ENCODE measurements at places on chromosomes 5 and 9.
A peak's percentile ranks its signal among the peaks of the same experiment; 100 is the strongest.

DNA sequence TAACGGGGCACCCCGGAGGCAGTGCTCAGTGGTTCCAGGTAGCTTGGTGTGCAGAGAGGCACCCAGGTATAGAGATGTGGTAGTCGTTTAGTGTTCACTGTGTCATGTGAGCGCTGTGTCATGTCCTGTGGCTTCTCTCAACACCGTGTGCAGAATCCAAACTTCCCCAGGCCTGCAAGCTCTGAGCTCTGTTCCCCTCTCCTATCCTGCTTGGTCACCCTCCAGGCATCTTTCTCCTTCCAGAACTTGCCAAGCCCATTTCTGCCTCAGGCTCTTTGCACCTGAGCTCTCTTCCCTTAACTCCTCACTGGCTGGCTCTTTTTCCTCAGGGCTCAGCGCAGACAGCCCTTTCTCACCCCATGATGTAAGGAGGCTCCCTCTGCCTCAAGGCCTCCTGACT lies 64.8 kb downstream of the CARTPT start:
- no peak for DNase-seq

DNA sequence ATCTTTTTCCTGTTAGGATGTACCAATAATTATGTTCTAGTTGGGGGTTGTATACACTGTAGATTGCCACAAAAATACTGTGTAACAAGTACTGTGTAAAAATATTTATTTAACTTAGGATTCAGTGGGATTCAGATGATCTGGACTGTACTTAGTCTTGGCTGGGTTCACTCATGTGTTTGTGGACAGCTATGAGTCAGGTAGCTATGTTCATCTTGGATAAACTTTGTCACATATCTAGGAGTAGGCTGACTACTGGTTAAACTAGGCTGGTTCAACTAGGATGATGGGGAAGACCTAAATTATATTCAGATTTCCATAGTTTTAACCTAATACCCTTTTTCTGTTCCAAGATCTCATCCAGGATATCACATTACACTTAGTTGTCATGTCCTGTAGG lies 32.1 kb upstream of the TNFSF15 start:
- DNase-seq = no peak

DNA sequence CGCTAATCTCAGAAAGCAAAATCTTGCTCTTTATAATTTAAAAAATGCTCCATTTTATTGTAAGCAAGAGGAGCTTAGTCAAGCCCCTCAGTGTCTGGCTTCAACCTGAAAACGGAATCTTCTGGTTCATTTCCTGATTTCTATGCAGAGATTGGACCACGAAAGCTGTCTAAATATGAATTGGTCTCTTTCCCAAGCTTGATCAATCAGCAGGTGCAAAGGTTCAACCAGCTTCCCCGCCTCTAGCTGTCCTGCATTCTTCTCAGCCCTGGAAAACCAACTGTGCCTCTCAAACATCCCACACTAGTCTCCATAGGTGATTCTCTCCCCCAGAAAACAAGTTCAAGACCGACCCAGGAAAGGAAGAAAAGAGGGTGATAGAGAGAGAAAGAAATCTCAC lies 34.5 kb downstream of the FNBP1 start:
- no peak for DNase-seq

DNA sequence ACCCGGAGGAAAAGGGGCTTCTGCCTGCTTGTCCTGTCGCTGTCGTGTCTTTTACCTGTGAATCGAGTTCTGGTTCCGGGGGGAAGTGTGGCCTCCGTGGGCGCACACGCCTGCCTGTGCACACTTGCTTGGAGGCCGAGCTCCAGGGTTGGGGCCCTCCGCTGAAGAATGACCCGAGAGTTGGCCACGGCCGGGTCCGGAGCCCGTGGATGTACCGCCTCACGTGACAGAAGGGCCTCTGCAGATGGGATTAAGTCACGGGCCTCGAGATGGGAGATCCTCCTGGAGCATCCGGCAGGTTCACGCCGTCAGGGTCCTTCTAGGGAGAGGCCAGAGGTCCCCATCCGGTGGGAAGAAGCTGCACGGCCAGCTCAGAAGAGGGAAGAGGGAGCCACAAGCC lies 81.0 kb downstream of the KCNT1 start:
- no peak for DNase-seq

DNA sequence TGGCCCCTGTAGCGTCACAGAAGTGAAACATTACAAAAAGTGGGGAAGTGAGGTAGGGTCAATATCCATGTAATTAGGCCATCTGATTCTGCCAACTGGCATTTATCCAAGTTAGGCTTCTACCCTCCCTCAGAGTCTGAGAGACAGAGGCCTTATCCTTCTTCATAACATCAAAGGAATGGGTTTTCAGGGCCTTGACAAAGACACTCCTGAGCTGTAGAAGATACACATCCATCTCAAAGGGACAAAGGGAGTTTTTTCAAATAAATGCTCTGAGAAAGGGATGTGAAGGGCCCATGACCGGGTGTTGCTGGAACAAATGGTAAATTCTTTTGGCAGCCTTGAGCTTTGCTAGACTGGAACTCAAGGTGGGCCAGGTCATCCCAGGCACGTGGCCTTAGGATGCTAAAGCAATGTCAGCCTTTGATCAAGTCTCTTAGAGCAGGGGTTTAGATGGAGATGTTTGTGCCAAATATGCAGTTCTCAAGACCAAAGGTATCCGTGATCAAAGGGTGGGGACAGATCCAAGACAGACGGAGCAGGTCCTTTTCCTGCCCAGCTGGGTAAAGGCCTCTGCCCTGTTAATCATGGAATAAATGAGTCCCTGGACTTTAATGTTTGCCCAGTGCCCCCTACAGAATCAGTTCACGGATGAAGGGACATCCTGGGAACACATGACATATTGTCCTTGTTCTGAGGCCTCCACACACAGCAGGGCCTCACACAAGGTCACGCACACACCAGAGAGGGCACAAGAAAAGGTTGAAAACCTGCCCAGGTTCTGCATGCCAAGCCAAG lies 10.0 kb upstream of the FAM169A start:
- DNase-seq = no peak

DNA sequence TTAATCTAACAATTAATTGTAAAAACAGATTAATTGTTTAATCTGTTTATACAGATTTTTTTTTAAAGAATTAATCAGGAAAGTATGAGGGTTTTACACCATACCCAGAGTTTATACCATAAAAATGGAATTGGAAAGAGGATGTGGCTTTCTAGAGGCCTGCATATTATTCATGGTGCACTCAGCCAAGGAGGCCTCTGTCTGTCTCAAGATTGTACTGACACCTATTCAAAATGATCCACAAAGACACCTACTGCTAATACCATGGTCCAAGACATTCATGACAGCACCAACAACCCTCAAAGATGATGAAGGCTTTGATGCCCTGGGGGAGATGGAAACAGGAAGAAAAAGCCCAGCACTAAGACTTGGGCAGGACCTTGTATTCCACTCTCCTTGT lies 58.1 kb upstream of the MAST4 start:
- no peak for DNase-seq

- no peak for DNase-seq
Measured at GRCh38 chr9:115717298-115717697, 436.3 kb upstream of the PAPPA start.

GRCh38 chr9:27601396-27601795 lies 28.1 kb upstream of the C9orf72 start:
- no peak for DNase-seq

DNA sequence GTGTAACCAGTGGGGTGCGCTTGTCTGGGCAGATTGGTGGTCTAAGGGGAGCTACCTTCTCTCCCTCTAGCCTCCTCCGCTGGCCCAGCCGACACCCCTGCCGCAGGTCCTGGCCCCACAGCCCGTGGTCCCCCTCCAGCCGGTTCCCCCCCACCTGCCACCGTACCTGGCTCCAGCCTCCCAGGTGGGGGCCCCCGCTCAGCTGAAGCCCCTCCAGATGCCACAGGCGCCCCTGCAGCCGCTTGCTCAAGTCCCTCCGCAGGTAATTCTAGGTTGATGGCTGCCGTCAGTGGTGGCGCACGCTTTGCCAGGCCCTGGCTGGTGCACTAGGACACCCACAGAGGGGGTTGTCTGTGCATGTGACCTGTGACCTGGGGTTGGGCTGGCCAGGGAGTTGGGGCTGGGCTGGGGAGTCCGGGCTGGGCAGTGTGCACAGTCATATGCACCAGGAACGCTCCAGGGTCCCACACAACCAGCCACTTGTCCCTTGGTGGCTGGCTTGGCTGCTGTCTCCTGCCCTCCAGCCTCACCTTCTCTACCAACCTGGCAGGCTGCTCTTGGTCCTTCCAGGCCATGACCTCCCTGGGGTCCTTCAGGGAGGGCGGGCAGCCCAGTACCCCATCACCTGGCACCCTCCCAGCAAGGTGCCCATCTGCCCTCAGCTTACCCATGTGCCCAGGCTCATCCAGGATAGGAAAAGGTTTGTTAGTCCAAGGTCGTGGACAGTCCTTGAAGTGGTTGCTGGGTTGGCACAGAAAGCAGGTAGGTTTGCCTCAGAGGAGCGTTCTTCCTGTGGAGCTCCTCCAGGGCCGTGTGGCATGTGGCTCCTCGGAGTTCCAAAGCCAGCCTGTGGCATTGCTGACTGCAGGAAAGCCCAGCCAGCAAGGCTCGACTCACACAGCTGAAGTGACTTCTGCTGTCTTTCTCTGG lies 73.2 kb downstream of the WNK2 start:
- peak; percentile 27 for DNase-seq

DNA sequence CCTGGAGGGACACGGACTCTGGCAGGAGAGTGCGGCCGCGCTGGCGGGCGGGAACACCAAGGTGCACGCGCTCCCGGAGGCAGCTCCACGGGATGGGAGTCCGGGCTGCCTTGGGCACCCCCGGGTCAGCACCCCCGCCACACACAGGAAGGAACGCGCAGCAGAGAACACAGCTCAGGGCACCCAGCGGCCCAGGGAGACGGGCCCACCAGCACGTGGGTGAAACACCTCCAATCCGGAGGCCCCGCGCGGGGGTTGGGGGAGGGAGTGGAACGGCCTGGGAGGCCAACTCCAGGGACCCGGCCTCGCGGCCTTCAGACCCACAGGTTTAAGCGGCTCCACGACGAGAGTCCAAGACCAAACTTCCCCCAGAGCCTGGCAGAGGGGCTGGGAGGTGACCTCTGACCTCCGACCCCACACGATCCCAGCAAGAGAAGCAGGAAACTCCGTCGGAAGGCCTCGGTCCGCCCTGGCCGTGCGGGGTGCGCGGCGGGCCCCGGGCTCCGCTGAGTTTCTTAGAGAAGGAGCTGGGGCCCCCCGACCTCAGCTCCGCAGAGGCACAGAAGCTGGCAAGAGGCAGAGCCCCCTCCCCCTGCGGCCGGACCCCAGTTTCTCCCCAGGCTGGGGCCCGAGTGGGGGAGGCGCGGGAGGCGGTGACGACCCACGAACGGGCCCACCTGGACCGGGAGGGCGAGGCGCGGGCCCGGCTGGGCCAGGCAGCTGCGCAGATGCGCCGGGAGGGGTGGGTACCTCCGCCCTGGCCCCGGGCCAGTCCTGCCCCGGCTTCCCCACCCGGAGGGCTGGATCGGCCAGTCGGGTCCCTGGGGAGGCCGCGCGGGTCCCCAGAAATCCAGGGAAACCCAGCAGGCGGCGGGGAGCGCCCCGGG lies 851 bp downstream of the NACC2 start:
- DNase-seq = peak; percentile 62

DNA sequence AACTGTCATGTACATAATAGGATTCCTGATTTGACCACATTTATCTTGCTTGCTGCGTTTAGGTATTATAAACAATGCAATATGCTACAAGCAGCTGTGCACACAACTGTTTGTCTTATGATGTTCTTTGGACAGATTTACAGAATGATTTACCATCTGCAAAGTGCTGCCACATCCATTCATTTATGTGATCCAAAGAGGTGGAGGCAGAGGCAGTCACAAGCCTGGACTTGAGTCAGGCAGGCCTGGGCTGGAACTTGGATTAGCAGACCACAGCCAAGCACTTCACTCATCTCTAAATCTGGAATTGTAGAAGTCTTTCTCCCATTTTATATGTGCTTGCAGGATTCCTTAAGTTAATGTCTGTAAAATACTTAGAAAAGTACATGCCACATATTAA lies 149.0 kb downstream of the INSYN2B start:
- DNase-seq = no peak

DNA sequence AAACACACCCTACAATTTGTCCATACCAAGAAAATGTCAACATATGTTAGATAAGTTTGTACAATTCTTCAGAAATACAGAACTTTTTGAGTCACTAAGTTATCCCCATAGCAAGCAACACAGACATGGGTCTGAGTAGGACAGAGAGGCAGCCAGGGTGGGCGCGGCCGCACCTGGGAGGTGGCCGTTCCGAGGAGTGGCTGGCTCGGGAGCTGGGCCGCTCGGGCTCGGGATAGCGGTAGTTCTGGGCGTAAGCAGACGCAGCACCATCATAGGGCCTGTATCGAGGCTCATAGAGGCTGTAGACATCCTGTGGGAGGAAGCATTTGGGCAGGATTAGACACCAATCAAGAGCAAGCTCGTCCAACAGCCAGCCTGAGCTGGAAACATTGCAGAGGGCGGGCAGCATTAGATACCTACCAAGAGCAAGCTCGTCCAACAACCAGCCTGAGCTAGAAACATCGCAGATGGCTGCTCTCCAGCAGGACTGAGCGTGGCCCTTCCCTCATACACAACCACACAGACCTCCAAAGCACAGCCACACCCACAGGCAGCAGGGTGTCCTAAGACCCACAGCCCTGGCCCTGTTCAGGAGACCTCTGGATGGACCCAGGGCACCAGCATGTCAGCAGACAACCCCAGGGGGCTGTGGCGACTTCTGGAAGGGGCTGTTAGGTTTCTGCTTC lies 10.9 kb downstream of the SEC16A start:
- no peak for DNase-seq

DNA sequence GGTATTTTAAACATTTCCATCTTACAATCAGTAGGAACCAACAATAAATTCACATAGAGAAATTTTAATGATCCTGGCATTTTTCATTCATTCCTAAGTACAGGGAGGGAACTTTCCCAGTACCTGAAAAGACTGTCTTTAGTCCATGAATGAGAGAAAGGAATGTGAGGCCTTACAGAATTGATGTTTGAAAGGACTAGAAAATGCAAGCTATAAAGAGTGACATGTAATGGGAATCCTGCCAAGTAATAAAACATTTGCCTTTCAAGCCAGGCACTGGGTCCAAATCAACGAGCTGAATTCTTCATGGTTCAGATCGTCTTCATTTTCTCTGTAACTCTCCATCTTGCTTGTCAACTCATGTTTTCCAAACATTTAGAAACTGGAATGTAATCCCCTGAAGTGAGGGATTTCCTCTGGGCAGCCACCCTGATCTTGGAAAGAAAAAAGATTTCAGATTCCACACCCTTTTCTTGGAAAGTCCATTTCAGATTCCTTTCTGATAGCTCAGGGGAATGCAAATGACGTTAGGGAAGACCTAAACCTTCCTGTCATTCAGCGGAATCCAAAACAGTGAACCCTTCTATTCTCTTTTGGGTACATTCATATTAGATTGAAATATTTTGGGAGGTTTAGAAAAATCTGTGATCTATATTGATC lies 315.8 kb downstream of the SH3GL2 start:
- DNase-seq = no peak

DNA sequence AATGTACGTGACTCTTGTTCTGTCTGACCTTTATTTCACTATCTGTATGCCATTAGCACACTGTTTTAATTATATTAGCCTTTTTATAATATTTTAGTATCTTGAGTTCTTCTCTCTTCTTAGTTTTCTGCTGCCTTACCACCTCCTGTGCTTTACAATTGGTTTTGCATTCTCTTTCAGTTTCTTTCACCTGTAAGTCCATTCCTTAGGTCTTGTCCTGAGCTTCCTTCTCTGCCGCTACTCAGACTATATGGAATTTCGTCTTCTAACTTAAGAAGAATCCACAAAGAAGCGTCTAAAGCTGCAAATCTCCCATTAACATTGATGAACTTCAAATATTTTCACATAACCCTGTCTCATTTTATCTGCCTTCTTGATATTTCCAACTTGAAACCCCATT lies 642.9 kb downstream of the MAT2B start:
- no peak for DNase-seq

All from liver (tissue), 10 donors.